Stimulated activated CD4-positive, alpha-beta T cell treated with anti-CD3 and anti-CD28 coated beads, Interleukin-1b, Interleukin-23, amount 100 ng/mL, for 4 hours (primary cell): ENCODE measurements at places on chromosomes 6 and 20.
A peak's percentile ranks its signal among the peaks of the same experiment; 100 is the strongest.

- peak; percentile 66 for DNase-seq
Observed at GRCh38 chr6:43454290-43454695, 1.1 kb downstream of the DLK2 start.

DNA sequence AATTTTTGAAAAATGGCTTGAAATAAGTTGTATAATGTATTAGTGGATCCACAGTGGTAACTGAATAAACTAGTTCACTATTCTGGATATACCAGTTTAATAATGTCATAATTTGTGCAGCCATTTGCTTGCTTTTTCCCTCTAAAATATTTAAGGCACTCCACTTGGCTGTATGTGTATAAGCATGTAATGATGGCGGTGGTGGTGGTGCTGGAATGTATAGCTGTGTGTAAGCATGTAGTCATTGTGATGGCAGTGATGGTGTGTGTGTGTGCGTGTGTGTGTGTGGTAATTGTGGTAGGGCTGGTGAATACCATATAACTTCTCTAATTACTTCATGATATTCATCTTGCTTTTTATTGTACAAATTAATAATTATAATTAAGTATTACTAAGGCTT is 89.2 kb upstream of the HIVEP1 start:
- DNase-seq = no peak

- DNase-seq = no peak
Observed at GRCh38 chr6:88914180-88914579, 49.2 kb downstream of the RNGTT start.

DNA sequence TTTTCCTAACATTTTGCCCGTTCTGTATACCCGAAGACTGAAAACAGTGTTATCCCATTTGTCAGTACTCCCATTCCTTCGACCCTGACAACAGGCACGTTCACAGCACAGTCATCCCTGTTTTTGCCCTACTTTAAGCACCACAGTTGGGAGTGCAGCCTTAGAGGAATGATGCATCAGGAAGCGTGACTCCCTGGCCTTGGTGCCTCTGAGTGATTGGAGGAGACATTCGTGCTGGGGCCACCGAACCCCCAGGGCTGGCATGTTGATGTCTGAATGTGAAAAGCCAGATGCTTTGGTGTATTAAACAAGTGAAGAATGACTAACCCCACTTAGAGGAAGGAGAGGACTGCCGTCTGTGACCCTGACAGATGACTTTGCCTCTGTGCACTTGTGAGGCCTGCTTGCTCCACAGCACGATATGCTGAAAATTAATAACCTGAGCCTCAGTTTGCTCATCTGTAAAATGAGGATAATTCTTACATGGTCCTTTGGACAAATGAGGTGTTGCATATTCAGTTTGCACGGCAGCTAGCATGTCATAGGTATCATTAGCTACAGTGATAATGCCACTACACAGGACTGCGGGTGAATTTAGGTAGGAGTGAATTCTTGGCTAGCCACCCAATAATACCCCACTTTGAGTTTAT is 36.0 kb downstream of the STK35 start:
- DNase-seq = no peak

DNA sequence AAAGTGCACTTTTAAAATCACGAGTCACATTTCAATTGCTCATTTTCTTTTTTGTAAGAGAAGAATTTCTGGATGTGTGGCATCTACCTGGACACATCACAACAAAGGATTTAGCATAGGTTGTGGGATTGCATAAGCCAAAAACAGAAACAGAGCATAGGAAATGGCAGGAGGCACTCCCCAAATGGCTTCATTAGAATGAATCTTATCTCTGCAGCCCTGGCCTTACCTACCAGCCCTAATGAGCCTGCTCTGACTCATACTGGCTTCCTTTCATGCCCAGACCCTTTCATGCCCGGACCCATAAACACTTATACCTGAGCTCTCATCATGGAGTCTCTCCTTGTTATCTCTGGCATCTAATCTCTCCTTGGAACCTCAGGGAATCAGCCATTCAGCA is 23.9 kb upstream of the SPTLC3 start:
- no peak for DNase-seq

DNA sequence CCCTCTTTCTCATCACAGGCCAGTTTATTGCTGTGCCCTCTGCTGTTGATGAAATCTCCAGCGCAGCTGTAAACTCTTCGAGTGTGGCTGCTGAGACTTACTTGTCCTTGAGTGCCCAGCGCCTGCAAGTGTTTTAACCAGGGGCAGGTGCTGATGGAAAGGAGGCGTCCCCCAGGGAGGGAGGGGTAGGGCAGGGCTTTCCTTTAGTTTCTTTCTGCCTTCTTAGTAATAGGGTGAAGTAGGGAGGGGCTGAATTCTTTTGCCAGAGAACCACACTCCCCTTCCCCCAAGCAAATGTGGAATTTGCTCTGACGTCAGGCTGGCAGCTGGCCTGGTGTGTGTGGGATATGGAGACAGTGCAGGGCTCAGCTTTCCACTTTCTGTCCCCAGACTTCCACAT is 61.2 kb downstream of the IGF2R start:
- no peak for DNase-seq

DNA sequence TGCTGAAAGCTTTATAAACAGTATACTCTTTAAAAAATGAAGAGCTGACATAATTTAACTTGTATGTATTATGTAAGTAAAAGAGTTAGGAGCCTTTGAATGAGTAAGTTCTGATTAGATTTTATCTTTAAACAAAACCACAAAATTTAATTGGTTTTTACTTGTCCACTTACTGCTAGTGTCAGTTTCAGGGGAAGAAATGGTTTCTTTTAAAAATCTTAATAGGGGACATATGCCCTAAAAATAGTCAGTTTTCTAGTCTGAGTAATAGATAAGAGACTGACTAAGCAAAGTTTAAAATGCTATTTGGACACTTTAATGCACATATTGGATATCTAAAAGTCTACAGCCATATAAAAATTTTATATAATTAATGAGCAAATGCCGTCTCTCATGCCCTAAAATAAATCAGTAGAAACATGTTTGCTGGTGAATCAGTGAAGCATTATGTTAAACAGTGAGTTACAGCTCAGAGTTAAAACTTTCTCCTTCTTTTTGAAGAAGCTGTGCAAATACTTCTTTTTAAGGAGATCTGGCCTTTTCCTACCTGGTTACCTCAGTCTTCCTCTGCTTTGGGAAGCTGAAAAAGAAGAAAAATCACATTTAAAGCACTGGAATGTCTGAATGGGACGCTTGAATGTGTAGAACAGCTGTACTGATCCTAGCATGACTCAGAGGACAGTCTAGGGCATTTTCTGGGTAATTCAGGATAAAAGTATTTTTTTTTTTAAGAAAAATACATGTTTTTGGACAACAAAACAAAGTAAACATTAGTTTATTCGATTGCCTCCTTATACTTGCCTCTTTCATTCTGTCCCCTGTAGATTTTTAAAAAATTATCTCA is 55.3 kb downstream of the CDH26 start:
- DNase-seq = no peak

GRCh38 chr20:49831022-49831769 is 18.6 kb downstream of the SLC9A8 start:
- DNase-seq = no peak

GRCh38 chr6:150251566-150252186 is 108.8 kb downstream of the PPP1R14C start:
- DNase-seq = no peak

DNA sequence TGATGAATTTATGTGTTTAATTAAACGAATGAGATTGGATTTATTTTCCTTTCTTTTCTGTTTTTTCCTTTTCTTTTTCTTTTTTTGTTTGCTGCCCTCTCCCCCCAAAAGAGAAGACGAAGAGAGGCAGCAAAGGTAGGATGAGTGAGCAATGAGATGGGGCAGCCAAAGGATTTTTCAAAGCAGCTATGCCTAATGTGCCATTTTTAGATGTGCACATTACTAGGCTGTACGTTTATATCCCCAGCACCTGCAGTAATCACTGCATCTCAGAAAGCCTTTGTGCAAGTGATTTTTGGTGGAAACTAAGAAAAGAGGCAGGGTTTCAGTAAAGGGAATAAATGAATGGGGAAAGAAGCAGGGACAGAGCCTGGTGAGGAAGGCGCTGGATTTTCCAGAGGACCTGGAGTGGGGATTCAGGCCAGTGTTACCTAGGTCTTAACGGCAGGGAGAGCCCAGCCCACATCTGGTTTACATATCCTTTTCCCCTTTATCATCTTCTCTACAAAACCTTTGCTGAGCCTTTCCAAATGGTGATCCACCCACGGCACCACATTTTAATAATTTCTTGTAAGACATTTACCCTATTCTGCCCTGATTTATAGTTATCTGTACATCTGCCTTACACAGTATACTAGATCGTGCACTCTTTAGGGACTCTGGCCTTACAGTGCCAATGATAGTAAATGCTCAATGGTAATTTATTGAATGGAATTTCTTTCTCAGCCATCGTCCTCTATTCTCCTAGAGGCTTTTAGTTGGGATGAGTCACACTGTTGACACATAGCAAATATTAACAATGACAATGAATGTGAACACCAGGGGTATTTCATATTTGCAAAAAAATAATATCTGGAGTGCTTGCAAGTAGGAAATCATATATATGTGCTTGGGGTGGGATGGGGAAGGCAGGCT is 38.3 kb upstream of the ATXN1 start:
- DNase-seq = no peak

- no peak for DNase-seq
Observed at GRCh38 chr20:39939241-39939865, 749.7 kb downstream of the MAFB start.

GRCh38 chr6:57108691-57109090 is 18.7 kb downstream of the ZNF451 start:
- DNase-seq = no peak

- DNase-seq = no peak
Observed at GRCh38 chr6:118456982-118457381, 91.1 kb upstream of the PLN start.

GRCh38 chr6:92538275-92538674 is 881.1 kb downstream of the EPHA7 start:
- no peak for DNase-seq

DNA sequence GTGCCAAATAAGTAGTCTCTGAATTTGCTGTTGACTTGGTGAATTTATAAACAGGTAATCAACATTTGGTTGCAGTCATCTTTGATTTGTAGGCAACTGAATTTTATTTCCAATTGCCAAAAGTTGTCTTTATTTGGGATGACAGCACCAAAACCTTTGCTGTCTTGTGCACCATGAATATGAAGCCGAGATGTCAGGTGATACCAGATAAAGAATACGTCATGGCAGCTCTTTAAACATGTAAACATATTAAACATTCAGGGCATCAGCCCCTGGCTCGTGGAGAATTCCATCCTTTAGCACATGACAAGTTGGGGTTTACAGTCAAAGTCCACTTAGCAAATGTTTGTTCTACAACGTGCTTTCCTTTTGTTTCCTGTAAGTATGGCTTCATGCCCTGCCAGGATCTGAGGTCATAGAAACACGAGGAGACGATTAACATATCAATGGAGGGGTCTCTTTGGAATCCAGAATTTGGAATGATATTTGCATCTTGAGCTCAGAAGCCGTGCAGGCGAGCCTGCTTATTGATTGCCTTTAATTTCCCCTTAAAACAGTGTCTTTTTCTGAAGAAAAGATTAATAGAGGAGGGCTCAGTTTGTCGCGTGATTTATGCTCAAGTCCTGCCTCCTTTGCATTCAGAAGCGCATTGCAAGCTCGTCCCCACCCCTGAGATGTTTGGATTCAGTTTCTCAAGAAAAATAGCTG is 170.2 kb upstream of the ZNF217 start:
- no peak for DNase-seq

DNA sequence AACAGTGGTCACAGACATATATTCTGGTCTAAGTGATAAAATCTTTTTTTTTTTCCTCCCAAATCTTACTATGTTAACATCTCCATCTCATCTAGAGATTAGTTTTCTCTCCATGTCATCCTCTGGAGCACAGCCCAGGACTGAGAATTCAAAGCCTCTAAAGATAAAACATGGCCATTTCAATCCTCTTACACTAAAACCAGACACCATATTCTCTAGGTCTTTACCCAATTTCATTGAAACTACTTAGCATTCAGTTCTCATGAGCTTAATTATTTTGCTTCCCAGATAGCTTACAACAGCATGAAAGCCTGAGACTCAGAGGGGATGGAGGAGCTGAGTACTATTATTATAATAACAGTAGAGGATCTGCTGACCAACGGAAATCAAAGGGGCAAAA is 92.7 kb downstream of the FARS2 start:
- no peak for DNase-seq
